ENCODE measurements at places on chromosomes 2 and 18.
A peak's percentile ranks its signal among the peaks of the same experiment; 100 is the strongest.

- no peak for DNase-seq
Observed at GRCh38 chr2:57549642-57550102, 496.9 kb upstream of the VRK2 start.

DNA sequence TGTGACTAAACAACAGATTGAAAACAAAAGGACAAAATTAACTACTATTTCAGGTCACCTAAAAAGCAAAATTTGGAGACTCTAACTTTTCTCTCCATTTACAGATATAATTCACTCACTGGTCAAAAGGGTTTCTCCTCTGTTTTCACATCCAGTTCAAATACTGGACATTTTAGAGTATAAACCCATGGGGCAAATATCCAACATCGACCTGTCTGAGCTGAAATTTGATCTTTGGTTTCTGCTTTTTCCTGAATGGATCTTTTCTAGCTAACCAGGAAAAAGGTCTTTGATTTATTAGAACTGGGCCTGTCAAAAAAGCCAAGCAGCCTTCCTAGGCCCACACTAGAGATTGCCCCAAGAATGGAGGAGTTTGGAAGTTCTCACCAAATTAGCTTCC is 69.3 kb upstream of the SATB2 start:
- no peak for DNase-seq

DNA sequence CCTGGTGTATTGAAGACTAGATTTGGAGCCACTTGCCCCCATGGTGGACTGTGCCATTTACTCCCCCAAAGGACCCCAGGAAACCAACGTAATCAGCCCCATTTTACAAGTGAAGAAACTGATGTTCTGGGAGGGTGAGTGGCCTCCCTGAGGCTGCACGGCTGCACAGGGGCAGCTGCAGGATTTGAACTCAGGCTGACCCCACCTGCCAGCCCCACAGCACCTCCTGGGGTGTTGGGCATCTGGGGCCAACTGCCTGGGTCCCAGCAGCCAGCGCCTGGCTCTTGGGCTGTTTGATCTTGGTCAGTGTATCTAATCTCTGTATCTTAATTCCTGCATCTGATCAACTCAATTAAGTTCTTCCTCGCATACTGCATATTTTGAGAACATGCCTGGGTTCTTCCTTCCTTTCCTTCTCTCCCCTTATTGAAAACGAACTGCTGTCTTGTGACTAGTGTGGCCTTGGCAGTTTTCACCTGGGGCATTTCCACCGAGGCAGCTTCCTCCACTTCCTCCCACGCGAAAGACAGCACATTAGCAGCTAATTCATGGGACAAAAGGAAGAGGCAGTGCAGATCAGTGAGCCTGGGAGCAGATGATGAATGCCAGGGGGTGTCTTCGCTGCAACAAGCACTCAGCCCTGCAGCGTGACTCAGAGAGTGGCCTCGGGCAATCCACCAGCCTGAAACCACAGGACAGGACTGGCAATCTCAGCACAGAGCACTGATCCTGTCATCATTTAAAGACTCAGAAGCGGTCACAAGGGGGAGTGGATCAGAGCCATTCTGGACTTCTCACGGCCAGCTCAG is 184.1 kb upstream of the RAB12 start:
- no peak for DNase-seq

DNA sequence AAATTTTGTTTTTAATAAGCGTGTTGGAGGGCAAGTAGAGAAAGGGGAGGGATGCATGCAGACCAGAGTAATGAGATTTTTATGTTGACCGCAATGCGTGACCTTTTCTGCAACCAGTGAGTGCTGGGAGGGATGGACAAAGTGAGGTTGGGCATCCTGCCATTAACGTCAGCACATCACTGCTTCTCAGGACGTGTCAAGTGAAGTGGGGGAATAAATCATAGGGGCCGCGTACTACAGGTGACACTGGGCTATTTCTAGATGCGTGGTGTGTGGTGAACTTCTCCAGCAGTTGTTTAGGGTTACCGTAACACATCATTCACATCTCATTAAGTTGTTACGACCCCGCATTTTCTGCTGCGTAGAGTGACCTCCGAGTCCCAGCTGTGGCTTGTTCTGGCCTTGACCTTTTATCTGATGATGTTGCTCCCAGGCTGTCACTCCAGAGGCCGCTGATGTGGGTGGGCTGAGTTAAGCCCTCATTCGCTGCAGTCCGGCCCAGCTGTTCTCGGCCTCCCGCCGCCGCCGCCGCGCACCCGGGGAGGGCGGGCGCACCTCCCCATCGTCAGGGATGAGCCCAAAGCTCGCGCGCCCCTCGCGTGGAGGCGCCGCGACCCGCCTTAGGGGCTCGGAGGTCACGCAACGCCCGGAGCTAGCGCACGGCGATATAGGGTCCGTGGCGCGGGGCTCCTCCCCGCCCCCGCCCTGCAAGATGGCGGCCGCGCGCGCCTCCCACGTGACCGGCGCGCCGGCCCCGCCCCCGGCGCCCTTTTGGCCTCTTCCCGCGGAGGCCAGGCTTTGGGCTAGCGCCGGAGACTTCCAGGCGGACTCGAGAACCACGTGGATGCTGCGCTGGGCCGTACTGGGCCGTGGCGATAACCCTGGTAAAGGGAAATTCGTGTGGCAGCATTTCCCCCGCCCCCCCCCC is 3.5 kb downstream of the ZCCHC2 start:
- peak; percentile 68 for DNase-seq

- DNase-seq = no peak
Observed at GRCh38 chr2:212931271-212931670, 220.1 kb downstream of the IKZF2 start.

GRCh38 chr18:38032516-38032915 is 466.9 kb upstream of the CELF4 start:
- DNase-seq = no peak

DNA sequence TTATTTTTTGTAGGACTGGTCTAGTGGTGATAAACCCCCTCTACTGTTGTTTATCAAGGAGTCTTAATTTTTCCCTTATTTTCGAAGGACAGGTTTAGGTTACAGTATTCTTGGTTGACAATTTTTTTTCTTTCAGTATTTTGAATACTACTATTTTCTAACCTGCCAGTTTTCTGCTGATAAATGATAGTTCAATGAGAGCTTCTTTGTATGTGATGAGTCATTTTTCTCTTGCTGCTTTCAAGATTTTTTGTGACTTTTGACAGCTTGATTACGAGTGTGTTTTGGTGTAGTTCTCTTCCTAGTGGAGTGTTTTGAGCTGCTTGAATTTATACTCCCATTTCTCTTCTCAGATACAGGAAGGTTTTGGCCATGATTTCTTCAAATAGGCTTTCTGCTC is 77.5 kb downstream of the ACSL3 start:
- no peak for DNase-seq

DNA sequence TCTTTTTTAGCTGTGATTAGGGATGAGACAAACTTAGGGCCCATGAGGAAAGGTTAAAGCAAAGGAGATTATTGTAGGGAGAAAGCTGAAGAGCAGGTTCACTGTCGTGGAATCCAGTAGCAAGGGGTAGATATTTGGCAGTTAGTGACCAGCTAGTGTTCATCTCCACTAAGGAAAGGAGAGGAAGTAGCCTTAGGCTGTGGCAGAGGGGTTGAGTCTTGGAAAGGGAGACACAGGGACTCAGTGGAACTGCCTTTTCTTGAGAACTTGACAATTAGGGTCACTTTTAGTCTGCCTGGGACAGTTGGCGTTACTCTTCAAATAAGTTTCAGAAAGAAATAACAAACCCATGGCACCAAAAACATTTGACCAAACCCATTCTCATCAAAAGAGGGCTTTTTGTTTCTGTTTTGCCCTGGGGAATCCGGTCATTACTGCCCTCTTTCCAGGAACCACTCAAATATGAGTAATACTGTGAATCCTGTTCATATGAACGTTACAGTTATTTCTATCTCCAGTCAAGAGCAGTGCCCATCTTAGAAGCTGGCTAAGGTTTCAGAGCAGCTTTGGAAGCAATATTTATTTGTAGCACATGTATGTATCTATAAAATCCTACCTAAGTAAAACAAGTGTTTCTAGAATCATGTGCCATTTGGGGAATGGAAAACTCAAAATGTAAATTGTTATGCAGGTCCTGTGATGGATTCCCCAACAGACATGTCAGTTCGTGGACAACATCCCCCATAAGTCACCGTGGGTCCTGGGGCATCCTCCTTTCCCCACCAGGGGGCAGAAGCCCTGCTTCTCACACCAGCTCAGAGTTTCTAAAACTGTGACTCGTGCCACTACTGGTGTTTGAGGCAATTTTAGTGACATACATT is 77.3 kb upstream of the PHLPP1 start:
- peak; percentile 35 for DNase-seq
